ENCODE measurements at places on chromosomes 3 and 15.

DNA sequence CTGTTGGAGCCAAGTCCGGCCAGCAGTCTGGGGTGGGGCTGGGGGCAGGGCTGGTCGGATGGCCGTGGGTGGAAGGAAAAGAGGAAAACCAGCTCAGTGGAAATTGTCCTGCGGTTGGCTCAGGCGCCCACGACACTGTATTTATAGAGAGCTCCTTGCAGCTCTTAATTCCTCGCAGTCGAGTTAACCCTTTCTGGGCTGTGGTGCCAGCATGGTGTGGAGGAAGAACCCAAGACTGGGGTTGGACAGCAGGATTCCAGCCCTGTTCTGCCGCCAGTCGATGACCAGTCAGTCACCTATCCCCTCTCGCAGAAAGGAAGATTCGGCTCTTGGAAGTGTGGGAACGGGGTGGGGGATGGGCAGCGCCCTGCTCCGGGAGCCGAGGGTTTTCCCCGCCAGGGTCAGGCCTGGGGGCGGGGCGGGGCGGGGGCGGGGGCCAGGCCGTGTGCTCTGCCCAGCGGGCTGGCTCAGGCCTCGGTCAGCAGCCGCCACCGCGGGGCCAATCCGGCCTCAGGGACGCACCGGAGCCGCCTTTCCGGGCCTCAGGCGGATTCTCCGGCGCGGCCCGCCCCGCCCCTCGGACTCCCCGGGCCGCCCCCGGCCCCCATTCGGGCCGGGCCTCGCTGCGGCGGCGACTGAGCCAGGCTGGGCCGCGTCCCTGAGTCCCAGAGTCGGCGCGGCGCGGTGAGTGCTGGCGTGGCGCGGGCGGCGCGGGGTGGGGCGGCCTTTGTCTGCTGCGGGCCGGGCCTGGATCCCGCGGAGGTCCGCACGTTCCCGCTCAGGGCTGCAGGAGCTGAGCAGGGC, at the start of gene CD276:
CD276 (plus strand) TSS at position 607 of the 804 bp plus-strand sequence. CDS start 15,257 bp downstream, outside the sequence.
- DNase-seq, result peak; percentile 61

DNA sequence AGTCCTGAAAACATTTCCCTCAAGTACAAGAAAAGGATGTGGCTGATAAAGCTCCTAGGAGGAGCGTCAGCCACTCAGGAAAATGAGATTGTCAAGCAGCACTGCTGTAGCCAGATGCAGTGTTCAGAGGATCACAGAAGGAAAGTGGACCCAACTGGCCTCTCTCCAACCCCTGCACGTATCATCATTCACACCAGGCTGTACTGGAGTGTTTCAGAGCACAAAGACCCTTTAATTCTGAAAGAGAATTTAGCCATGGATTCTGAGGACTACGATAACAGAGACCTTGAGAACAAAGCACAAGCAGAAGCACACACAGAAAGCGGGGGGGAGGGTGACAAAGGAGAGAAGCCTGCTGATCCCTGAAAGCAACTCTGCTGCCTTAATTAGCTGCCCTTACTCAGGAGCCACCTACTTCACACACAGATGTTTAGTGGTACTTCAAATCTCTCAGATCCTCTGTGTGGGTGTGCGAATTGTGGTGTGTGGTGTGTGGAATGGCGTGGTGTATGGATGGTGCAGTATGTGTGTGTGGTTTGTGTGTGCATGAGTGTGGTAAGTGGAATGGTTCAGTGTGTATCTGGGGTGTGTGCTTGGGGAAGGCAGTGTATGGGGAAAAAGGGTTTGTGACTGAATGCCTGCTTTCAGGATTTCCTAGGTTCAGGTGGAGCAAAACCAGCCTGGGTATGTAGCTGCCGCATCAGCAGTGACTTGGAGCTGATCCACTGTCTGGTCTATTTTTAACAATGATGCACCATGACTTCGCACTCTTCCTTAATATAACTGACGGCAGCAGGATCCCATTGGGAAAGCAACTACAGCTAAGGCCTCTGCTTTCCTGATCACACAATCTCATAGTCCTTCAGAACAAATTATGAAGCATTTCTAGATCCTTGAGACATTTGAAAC, 192.5 kb downstream of the RSL24D1 start:
- DNase-seq, result no peak

GRCh38 chr15:24752354-24752753, 76.8 kb downstream of the NPAP1 start:
- no peak for DNase-seq

DNA sequence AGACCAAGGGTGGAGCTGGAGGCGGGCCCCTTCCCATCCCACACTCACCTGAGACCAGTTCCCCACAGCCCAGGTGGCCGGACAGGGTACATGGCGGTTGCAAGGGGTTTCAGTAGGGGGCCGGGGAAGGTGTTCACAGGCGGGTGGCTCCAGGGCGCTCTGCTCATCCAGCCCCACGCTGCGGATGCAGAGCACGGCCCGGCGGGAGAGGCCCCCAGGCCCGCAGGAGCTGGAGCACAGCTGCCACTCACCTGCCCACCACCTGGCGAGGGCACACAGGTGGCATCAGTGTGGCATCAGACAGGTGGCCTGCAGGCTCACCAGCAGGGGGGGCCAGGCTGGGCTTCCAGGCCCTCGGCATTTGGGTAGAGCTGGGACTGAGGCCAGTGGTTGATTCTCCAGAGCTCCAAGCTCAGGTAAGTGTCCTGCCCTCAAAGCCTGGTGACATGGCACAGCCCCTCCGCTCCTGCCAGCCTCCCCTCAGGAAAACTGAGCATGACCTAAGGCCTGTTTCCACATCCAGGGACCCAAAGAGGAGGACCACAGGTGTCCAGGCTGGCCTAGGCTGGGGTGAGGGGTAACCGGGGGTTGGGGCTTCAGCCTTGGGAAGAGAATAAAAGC, 43.8 kb downstream of the ADAMTS7 start:
- DNase-seq, result no peak

GRCh38 chr3:112805126-112805525, 41.5 kb downstream of the CD200R1L start:
- no peak for DNase-seq

DNA sequence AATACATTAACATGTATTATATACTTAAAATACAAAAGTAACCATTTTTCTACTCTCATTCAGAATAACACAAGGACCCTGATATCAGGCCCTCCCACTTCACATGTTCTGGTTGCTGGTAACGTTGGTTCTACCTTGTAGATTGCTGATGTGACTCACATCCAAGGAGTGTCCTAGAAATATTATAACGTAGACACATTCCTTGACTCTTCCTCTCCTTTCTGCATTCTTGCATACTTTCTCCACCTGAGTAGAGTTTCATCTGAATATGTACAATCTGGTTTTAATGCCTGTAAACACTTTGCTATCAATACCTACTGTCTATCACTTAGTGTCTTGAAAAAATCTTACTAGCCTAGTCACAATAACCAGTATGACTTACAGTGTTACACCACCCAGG, 35.0 kb upstream of the NEDD4 start:
- DNase-seq, result no peak

- no peak for DNase-seq
Observed at GRCh38 chr3:42094128-42094527, 3.0 kb downstream of the TRAK1 start.

DNA sequence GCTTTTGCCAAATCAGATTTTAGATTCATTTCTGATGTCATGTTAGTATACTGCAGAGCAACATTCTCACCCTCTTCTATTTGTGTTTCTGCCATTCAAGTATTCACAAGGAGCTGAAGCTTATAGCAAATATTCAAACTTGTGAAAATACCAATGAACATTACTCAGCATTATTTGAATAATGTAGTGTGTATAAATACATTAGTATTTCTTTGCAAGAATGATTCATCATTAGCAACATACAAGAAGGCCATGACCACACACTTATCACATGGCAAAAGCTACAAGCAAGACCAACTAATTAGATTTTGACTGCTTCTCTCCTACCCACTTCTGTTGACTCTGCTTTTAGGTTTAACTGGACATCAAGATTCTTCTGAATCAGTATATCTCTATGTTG, 124.9 kb downstream of the IGSF11 start:
- no peak for DNase-seq

DNA sequence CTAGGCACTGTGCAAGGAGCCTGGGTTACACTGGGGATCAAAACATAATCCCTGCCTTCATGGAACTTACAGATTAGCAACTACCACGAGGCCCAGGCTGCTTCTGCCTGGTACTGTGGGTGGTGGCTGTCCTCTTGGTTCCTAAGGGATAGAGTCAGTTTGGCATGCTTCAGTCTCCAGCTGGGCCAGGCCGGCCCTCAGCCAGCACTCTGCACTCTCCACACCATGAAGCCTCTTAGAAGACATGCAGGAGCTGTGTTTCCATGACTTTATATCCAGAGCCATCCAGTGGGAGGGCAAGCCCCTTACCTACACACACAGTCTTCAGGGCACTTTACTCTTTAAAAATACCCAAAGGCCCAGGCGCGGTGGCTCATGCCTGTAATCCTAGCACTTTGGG, 54.4 kb downstream of the ATP1B3 start:
- no peak for DNase-seq

- DNase-seq, result no peak
Observed at GRCh38 chr3:35737934-35738706, 98.8 kb downstream of the ARPP21 start.

GRCh38 chr3:77053795-77054194, 13.9 kb downstream of the ROBO2 start:
- DNase-seq, result no peak

DNA sequence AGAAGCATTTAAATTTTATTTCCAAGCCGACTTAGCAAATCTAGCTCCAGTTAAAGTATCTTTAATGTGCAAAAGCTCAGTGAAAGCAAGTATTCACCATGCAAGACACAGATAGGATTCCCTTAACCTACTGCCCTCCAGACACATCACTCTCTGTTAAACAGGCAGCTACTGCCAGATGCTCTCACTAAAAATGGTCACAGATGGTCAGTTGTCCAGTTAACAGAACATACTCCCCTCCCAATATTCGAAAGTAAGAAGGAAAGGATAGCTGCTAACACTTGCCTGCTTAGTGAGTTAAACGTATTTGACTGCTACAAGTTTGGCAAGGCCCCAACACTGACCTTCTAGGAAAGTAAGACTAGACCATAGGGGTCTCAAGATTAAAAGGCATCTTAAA, 73.7 kb downstream of the PRTG start:
- no peak for DNase-seq

- no peak for DNase-seq
Observed at GRCh38 chr15:41945731-41946130, 26.6 kb downstream of the EHD4 start.

DNA sequence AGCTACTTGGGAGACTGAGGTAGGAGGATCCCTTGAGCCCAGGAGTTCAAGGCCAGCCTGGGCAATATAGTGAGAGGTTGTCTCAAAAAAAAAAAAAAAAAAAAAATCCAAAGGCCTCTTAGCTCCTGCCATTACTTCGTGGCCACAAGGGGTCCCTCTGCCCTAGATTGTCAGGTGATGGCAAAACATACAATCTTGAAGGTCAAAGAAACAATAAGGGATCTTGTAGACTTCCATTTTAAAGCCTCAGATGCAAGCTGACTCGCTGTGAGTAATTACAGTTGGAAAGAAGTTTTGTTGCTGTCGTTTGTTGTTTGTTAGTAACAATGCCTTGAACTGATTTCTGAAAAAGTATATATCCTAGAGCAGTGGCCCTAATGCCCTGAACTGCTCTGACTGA, 55.9 kb upstream of the PLCL2 start:
- DNase-seq, result peak; percentile 81

DNA sequence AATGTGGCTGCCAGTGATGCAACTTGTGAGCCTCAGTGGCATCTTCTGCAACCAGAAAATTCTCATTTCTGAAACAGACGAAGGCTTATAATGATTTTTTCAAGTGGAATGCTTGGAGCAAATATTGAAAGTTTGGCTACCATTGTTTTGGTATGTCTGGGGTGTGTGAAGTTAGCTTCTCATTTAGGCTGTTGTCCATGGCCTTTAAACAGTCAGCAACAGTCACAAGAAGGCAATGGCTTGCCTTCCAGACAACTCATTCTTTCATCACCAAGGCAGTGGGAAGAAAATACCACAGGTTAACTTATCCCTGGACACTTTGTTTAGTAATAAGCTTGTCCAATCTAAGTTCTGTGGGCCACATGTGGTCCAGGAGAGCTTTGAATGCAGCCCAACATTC, 4.7 kb upstream of the BNC1 start:
- DNase-seq, result peak; percentile 60

GRCh38 chr3:197305854-197306253, 7.4 kb upstream of the DLG1 start:
- peak; percentile 80 for DNase-seq

GRCh38 chr15:56327721-56328502, 37.3 kb upstream of the TEX9 start:
- no peak for DNase-seq

- DNase-seq, result no peak
Observed at GRCh38 chr3:102255736-102256135, 179.1 kb upstream of the ZPLD1 start.

GRCh38 chr3:15107075-15107947, 8.4 kb upstream of the RBSN start:
- DNase-seq, result no peak

- no peak for DNase-seq
Observed at GRCh38 chr15:92392462-92392861, 1.2 kb upstream of the ST8SIA2 start.

DNA sequence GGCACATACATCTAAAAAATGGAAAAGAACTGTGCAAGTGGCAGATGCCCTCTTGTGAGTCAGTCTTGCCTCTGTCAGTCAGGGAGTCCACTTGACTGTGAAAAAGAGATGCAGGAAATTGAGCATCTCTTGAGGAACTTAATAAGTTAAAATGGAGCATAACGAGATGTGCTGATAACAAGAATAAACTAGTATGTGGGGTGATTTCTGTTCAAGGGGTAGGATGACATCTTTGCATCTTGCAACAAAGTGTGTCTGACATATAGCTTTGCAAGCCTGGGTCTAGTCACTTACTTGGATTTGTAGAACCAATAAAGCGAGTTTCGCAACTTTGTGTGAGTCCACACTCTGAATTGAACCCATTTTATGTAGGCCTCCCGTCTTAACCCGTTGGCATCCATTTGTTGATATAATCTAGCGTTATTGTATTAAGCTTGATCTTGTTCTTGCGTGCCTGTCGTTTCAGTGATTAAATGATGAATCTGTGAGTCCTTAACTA, 2.2 kb downstream of the USP3 start:
- DNase-seq, result peak; percentile 59

DNA sequence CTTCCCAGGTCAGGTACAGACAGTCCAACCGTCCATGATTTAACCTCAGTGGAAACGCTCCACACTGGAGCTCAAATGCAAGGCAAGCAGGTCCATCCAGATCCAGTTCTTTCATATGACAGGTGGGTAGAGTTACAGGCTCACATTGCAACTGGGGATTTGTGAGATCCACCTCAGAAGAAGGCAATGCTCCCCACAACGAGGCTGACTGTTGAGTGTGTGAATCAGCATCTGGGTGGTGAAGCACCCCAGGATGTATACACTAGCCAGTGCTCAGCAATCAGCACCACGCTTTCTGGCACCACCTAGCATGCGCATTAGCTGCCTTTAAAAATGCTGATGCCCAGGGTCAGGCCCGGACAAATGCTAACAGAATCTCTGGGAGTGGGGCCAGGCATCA, 343.5 kb upstream of the ICE2 start:
- DNase-seq, result no peak

Measured in HCEC 1CT (cell line).